ENCODE measurements at places on chromosomes 2 and 18. TPM values are rescaled to one million over a fixed set of nuclear protein-coding genes. Genes with fewer than 3 reads are reported as not detected.

The AKAIN1 gene
- total RNA-seq, result 4.5 TPM

DNA sequence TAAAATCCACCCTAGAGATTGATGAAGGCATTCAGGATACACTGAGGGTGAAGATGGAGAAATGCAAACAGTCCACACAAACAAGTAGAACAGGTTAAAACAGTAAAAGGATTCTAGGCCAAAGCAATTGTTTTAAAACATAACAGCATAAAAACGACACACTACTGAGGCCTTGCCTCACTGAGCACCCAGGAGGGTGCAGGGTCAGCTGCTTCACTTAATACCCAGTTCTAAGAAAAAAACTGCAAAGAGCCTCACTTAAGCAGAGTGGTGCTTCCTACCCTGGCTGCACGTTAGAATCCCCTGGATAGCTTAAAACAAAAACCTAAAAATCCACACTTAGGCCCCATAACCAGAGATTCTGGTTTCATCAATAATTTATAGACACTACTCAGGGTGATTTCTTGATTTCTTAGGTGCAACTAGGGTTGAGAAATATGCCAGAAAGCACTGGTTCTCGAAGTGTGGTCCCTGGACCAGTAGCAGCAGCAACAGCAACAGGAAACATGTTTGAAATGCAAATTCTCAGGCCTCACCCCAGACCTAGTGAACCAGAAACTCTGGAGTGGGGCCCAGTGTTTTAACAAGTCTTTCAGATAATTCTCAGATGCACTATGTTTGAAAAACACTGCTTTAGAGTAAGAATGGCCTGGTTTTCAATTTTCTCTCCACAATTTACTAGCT, 279.1 kb downstream of the ZEB2 start:
- DNase-seq, result no peak

The CYP27C1 gene
- 2.4 TPM for total RNA-seq

- DNase-seq, result no peak
These were observed 435.7 kb upstream of the SETBP1 start for GRCh38 chr18:44245019-44245418.

GRCh38 chr18:26040051-26040656, 50.3 kb downstream of the SS18 start:
- DNase-seq, result no peak

- DNase-seq, result no peak
These were observed 14.3 kb downstream of the COPS7B start for GRCh38 chr2:231800493-231801091.

DNA sequence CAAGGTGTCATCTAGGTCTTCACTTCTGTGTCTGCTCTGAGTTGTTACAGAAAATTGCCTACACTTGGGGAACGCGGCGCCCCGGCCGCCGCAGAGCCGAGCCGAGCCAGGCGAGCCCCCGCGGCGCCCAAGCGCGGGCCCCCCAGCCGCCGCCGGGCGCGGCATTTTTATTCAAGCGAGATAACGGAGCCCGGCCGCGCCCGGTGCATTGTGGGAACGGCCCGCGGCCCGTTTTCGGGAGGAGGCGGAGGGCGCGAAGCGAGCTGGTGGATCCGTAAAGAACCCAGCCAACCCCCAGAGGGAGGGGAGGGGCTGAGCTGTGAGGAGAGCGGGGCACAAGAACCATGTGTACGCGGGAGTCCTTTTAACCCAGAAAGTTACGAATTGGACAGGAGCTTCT, 191.8 kb downstream of the FTCDNL1 start:
- peak; percentile 29 for DNase-seq

DNA sequence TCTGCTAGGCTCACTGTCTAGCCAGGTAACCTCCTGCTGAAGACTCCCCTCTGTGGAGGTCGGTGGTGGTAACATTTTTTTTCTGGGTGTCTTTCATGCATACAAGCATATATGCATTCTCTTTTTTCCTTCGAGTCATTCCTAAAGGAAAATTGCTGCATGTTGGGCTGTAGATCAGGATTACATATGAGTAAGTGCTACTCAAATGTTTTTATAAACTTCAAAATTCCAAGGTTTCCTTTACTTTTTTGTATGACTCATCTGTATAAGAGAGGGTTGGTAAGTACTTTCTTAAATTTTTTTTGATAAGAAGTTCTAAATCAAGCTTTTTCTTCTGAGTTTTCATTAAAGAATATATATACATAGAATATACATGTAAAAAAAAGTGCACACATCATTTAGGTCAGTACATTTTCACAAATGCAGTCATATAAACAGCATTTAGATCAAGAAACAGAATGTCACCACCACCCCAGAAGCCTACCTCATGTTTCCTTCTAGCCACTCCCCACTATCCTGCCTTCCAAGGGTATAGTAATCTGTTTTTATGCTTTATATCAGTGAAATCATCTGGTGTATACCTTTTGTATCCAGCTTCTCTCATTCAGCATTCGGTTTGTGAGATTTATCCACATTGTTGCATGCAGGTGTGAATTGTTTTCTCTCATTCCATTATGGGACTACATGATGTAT, 128.0 kb upstream of the MAP3K20 start:
- no peak for DNase-seq

The UGT1A1 gene
- not detected for total RNA-seq

GRCh38 chr2:220157312-220157711, 529.9 kb downstream of the SLC4A3 start:
- DNase-seq, result no peak

The ESPNL gene
- total RNA-seq, result under 0.01 TPM

DNA sequence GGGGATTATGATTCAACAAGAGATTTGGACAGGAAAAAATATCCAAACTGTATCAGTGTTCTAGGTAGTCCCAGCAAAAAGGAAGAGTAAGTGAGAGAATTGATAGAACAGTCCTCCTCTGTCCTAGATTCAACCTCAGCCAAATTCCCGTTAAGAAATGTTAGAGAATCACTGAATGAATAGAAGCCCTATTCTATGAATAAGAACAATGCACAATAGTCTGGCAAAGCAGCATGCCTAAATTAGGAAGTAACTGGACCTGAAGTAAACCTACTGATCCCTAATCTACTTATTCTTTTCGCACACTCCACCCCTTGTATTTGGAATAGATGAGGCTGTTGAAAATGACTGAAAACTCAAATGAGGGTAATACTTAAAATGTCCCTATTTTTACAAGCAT, 1665.5 kb downstream of the LRP1B start:
- DNase-seq, result no peak

The CD8A gene
- 1.2 TPM for total RNA-seq

GRCh38 chr2:239935789-239936758, 89.1 kb downstream of the NDUFA10 start:
- DNase-seq, result no peak

- DNase-seq, result no peak
These were observed 226.1 kb upstream of the CCDC68 start for GRCh38 chr18:55185391-55185790.
